ENCODE measurements at places on chromosomes 1 and 21. TPM values are rescaled to one million over a fixed set of nuclear protein-coding genes. Genes with fewer than 3 reads are reported as not detected.

The TNFSF4 gene
- 2.7 TPM for polyA plus RNA-seq

DNA sequence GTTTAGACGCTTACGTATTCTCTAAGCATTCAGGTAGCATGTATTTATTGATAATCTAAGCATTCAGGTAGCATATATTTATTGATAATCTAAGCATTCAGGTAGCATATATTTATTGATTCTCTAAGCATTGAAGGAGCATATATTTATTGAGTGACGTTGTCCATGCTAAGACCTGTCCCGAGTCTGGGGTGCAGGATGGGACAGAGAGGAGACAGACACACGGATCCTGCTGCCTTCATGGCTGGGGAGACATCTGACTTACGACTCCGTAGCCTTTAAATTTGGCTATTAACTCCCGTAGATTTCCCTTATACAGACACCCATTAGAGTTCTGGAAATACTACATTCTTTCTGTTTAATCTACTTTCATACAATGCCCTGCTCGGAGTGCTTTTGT lies 982 bp downstream of the SCCPDH start:
- no peak for DNase-seq

- DNase-seq, result no peak
These were observed 16.7 kb upstream of the TTLL10 start for GRCh38 chr1:1157033-1157365.

DNA sequence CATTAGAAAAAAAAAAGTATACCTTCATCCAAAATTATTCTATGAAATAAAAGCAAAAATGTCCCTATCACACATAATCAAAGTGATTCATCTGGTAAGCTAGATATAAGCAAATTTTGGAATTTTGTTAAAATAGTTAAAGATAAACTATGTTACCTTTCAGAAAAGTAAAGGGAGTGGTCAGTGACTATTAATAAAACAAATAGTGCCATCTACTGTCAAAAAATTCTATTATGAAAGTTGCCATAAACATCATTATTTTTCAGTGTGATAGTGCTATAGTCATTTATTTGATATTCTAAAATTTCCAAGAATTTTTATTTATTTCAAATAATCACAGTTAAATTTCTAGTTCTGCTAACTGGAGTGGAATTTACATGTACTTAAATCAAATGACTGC lies 803.7 kb downstream of the KCNT2 start:
- DNase-seq, result no peak

DNA sequence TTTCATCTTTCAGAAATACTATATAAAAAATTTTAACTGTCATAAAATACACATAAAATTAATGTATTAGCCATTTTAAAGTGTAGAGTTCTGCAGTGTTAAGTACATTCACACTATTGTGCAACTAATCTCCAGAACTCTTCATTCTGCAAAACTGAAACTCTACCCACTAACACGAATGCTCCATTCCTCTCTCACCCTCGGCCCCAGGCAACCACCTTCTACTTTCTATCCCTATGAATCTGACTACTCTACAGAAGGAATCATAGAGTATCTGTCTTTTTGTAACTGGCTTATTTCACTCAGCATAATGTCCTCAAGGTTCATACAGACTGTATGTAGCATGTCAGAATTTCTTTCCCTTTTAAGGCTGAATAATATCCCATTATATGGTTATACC lies 43.4 kb downstream of the LTN1 start:
- DNase-seq, result no peak

The NUF2 gene
- 15.7 TPM for polyA plus RNA-seq

The PLPPR4 gene
- 49.1 TPM for polyA plus RNA-seq

- no peak for DNase-seq
These were observed 196.4 kb downstream of the PLPP3 start for GRCh38 chr1:56382929-56383328.

- DNase-seq, result peak; percentile 92
These were observed 35.3 kb downstream of the VWA5B1 start for GRCh38 chr1:20325844-20326420.

- no peak for DNase-seq
These were observed 61.8 kb upstream of the LAMC2 start for GRCh38 chr1:183124259-183124658.

- no peak for DNase-seq
These were observed 77.6 kb downstream of the XCL2 start for GRCh38 chr1:168466092-168466713.

DNA sequence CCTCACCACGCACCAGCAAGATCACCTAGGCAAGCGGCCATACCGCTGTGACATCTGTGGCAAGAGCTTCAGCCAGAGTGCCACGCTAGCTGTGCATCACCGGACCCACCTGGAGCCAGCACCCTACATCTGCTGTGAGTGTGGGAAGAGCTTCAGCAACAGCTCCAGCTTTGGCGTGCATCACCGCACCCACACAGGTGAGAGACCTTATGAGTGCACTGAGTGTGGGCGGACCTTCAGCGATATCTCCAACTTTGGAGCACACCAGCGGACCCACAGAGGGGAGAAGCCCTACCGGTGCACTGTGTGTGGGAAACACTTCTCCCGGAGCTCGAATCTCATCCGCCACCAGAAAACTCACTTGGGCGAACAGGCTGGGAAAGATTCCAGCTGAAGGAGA lies 5.0 kb downstream of the ZNF691 start:
- no peak for DNase-seq

The HSD11B1 gene
- 9.0 TPM for polyA plus RNA-seq

DNA sequence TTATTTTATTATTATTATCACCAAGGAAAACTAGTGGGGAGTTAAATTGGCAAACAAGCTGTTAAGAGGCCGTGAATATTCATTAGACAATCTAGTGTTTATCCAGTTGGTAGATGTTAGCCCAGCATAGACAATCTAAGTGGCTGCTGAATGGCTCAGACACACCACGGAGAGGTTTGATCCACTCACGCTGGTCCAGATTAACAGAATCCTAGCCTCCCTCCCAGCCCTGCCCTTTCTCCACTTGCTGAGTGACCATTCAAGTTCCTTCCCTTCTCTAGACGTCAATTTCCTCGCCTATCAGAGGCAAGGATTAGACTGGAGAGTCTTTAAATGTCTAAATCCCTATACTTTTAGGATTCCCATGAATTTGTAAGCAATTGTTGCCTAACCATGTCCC lies 80.1 kb downstream of the RRAGC start:
- DNase-seq, result no peak

- DNase-seq, result no peak
These were observed 139.7 kb downstream of the GRIK1 start for GRCh38 chr21:29800056-29800455.

GRCh38 chr1:167926486-167926997 lies 9.9 kb upstream of the DCAF6 start:
- DNase-seq, result no peak

All from right lung (tissue), 10 donors.